ENCODE measurements at places on chromosomes 1 and 21. TPM values are rescaled to one million over a fixed set of nuclear protein-coding genes. Genes with fewer than 3 reads are reported as not detected.

Gene IPP
- total RNA-seq: 10.2 TPM

Gene PLPPR4
- total RNA-seq: 168 TPM

Gene FCER1G
- 2.0 TPM for total RNA-seq

Gene ITLN1
- not detected for total RNA-seq

Gene ASCL5
- not detected for total RNA-seq

Gene LCE4A
- total RNA-seq: not detected

Gene SLC30A10
- 19.2 TPM for total RNA-seq

Gene TNFAIP8L2
- total RNA-seq: 0.82 TPM

Gene OR2T35
- under 0.01 TPM for total RNA-seq

Gene PPIAL4G
- 0.41 TPM for total RNA-seq

Gene CATSPERE
- total RNA-seq: 2.0 TPM

Data from frontal cortex (tissue), 4 donors.